HCT116 (cell line): ENCODE measurements at places on chromosomes 3 and 15.

DNA sequence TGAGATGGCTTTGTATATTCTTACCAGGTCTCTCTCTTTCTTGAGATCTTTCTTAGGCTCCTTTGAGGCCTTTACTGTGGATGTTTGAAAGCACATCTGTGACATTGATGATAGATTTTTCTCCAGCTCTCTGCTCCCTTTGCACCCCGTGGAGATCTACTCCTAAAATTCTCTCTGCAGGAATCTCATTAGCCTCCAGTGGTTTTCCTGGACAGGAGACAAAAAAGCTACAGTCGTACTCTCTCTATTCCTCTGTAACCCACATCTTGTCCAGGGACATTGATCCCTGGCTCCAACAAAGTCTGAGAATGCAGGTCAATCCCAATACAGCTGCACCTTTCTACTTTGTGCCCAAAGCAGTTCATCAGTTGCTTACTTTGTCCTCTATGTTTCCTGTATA, 68.2 kb downstream of the RBMS3 start:
- no peaks in the 10 kb centered on the region for H3K4me1 ChIP-seq
- no peak overlapping the region for H3K27ac ChIP-seq
- H3K4me3 ChIP-seq: no peak overlapping the region
- DNase-seq: no peak
- no peaks in the 10 kb centered on the region for H3K27me3 ChIP-seq

GRCh38 chr3:71511446-71511845, 72.1 kb downstream of the FOXP1 start:
- H3K36me3 ChIP-seq: no peaks in the 10 kb centered on the region
- H3K27ac ChIP-seq: no peak overlapping the region
- peaks cover 5% of the 10 kb centered on the region; the same call in 1 of the 2 replicates for H3K4me1 ChIP-seq
- no peak for DNase-seq
- no peak overlapping the region for H3K4me3 ChIP-seq

- DNase-seq: no peak
- H3K4me1 ChIP-seq: no peaks in the 10 kb centered on the region
- no peaks in the 10 kb centered on the region for H3K27me3 ChIP-seq
- no peak overlapping the region for H3K4me3 ChIP-seq
- no peaks in the 10 kb centered on the region for H3K36me3 ChIP-seq
- H3K27ac ChIP-seq: no peak overlapping the region
Measured at GRCh38 chr3:151403246-151403645, 18.7 kb upstream of the P2RY12 start.

- no peak for DNase-seq
- no peaks in the 10 kb centered on the region for H3K27me3 ChIP-seq
- H3K4me1 ChIP-seq: peaks cover 41% of the 10 kb centered on the region
- no peaks in the 10 kb centered on the region for H3K36me3 ChIP-seq
- no peak overlapping the region for H3K4me3 ChIP-seq
Measured at GRCh38 chr3:53155760-53156159, 5.2 kb upstream of the PRKCD start.

GRCh38 chr15:93583968-93584367, 495.0 kb upstream of the RGMA start:
- H3K27ac ChIP-seq: no peak overlapping the region
- H3K36me3 ChIP-seq: no peaks in the 10 kb centered on the region
- H3K4me1 ChIP-seq: no peaks in the 10 kb centered on the region
- no peak for DNase-seq

DNA sequence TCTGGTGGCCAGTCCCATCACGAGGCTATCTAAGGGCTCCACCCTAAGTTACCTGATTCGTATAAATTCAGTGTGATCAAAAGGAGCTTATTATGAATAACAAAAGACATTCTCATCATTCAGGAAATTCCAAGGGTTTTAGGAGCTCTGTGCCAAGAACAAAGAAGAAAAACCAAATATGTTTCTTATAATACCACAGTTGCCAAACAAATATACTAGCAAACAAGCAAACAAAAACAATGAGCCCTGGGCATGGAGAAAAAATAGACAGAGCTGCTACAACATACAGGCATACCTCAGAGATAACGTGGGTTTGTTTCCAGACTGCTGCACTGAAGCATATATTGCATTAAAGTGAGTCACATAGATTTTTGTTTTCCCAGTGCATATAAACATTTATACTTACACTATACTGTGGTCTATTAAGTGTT, 20.2 kb upstream of the CFAP161 start:
- no peaks in the 10 kb centered on the region for H3K36me3 ChIP-seq
- no peak overlapping the region for H3K27ac ChIP-seq
- peaks cover 25% of the 10 kb centered on the region for H3K27me3 ChIP-seq
- no peak overlapping the region for H3K4me3 ChIP-seq
- peaks cover 13% of the 10 kb centered on the region for H3K4me1 ChIP-seq

GRCh38 chr3:129323651-129324294, 45.1 kb downstream of the HMCES start:
- H3K27ac ChIP-seq: no peak overlapping the region
- H3K4me1 ChIP-seq: no peaks in the 10 kb centered on the region
- DNase-seq: no peak
- no peaks in the 10 kb centered on the region for H3K36me3 ChIP-seq
- H3K4me3 ChIP-seq: no peak overlapping the region

GRCh38 chr3:130256821-130257340, 88.6 kb upstream of the COL6A5 start:
- H3K27me3 ChIP-seq: peaks cover 28% of the 10 kb centered on the region
- no peaks in the 10 kb centered on the region for H3K4me1 ChIP-seq
- DNase-seq: no peak

- H3K27me3 ChIP-seq: no peaks in the 10 kb centered on the region
- H3K27ac ChIP-seq: no peak overlapping the region
- no peak overlapping the region for H3K4me3 ChIP-seq
- no peak for DNase-seq
- H3K36me3 ChIP-seq: no peaks in the 10 kb centered on the region
Measured at GRCh38 chr3:13096356-13096755, 23.1 kb upstream of the IQSEC1 start.

GRCh38 chr3:192449036-192449435, 278.3 kb downstream of the FGF12 start:
- H3K4me3 ChIP-seq: no peak overlapping the region
- H3K27ac ChIP-seq: no peak overlapping the region
- no peak for DNase-seq
- no peaks in the 10 kb centered on the region for H3K4me1 ChIP-seq
- peaks cover 64% of the 10 kb centered on the region for H3K27me3 ChIP-seq

DNA sequence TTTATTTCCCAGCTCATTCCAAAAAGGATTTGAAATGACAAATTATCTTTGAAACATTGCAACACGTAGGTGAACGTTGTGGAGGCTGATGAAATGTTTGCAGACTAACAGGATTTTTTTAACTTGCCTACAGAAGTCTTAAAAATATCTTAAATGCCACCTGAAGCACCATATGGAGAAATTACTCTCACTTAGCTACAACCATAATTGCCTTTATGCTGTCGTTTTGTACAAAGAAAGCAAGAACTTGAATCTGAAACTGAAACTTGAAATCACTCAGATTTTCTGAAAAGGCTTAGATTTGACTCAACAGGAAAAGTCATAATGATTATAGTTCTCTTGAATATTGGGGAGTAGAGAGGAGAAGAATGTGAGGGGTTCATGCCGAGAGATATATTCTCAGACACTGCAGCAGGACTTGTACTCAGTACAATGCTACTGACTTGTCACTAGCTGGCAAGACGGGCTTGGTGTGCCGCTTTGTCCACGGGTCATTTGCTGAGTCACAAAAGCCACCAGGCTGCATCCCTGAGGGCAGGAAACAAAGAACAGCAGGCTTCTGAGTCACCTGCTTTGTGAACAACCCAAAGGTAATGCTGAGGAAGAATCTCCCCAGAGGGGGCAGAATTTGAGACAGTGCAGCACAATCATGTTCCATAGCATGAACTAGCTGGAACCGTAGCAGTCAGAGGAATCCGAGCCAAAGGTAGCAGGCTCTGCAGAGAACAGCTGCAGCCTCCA, 7.1 kb upstream of the FMN1 start:
- no peaks in the 10 kb centered on the region for H3K36me3 ChIP-seq
- peaks cover 9% of the 10 kb centered on the region; the same call in 1 of the 2 replicates for H3K27me3 ChIP-seq
- peak; percentile 95 for DNase-seq
- peak overlapping the region; percentile 3; the same call in 1 of the 2 replicates for H3K4me3 ChIP-seq
- peaks cover 36% of the 10 kb centered on the region for H3K4me1 ChIP-seq
- 0 out of 2 replicates have a peak overlapping the region, but pooled peaks have one; percentile 10 for H3K27ac ChIP-seq

DNA sequence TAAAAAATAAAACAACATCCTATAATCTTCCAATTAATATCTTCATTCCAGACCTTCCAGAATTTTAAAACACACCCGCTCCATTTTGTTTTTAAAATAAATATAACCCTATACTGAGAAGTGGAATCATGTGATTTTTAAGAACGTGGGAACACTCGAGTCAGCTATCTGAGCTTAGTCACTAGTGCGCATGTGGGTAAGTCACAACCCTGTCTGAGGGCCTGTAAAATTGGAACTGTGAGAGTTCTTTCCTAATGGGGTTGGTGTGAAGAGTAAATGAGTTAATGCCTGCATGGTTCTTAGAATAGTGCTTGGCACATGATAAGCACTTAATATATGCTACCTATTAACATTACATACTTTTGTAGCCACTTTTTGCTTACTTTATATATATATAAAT, 19.9 kb upstream of the POLR2M start:
- H3K4me1 ChIP-seq: no peaks in the 10 kb centered on the region
- DNase-seq: no peak
- no peak overlapping the region for H3K27ac ChIP-seq

GRCh38 chr3:72756900-72757299, 91.3 kb downstream of the SHQ1 start:
- H3K4me1 ChIP-seq: no peaks in the 10 kb centered on the region
- H3K27me3 ChIP-seq: no peaks in the 10 kb centered on the region
- H3K27ac ChIP-seq: no peak overlapping the region
- no peak for DNase-seq
- no peaks in the 10 kb centered on the region for H3K36me3 ChIP-seq
- H3K4me3 ChIP-seq: no peak overlapping the region

DNA sequence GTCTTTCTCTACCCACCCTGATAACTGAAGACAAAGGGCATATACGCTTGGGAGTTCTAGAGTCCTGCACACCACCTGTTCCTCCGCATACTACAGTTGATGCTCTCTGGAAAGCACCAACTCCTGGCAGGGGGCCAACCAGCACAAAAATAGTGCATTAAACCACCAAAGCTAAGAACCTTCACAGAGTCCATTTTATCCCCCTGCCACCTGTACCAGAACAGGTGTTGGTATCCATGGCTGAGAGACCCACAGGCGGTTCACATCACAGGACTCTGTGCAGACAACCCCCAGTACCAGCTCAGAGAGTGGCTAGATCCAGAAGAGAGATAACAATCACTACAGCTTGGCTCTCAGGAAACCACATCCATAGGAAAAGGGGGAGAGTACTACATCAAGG, 114.4 kb upstream of the POU1F1 start:
- no peaks in the 10 kb centered on the region for H3K4me1 ChIP-seq
- no peaks in the 10 kb centered on the region for H3K36me3 ChIP-seq
- no peak overlapping the region for H3K27ac ChIP-seq
- no peak for DNase-seq

DNA sequence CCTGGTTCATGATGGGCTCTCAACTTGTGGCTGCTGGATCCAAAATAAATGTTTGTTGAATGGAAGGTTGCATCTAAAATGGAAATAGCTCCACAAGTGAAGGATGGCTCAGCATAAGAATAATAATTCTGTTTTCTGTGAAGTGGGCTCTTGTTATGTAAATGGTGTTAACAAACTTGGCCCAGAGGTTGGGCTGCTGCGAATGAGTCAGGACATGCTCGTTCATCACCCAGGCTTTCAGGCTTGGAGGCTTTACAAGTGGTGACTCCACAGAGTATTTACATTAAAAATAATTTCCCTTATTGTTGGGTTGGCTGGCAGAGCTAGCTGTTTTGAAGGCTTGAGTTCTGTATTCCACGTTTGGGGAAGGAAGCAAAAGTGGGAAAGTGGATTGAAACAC, 60.5 kb downstream of the ITGB5 start:
- no peak overlapping the region for H3K4me3 ChIP-seq
- no peak overlapping the region for H3K27ac ChIP-seq
- DNase-seq: no peak

DNA sequence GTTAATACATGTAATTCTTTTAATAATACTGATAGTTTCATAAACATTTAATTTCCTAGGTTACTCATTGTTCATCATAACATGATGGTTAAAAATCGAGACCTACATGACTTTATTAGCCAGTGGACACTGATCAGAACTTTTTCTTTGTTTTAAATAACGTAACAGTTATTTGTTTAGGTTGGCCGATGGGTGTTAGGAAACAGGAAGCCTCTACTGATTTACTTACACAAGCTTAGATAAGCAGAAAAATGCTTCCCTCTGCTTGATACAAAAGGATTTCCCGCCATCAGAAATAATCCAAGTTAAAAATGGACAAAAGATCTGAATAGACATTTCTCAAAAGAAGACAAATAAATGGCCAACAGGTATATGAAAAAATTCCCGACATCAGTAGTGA, 16.6 kb upstream of the APH1B start:
- no peak overlapping the region for H3K4me3 ChIP-seq
- no peaks in the 10 kb centered on the region for H3K27me3 ChIP-seq
- no peak overlapping the region for H3K27ac ChIP-seq
- no peaks in the 10 kb centered on the region for H3K36me3 ChIP-seq
- H3K4me1 ChIP-seq: peaks cover 17% of the 10 kb centered on the region

- H3K27ac ChIP-seq: no peak overlapping the region
- H3K4me3 ChIP-seq: no peak overlapping the region
- H3K36me3 ChIP-seq: no peaks in the 10 kb centered on the region
- peaks cover 5% of the 10 kb centered on the region; the same call in 1 of the 2 replicates for H3K27me3 ChIP-seq
Measured at GRCh38 chr15:68481321-68481720, 49.4 kb upstream of the ITGA11 start.

DNA sequence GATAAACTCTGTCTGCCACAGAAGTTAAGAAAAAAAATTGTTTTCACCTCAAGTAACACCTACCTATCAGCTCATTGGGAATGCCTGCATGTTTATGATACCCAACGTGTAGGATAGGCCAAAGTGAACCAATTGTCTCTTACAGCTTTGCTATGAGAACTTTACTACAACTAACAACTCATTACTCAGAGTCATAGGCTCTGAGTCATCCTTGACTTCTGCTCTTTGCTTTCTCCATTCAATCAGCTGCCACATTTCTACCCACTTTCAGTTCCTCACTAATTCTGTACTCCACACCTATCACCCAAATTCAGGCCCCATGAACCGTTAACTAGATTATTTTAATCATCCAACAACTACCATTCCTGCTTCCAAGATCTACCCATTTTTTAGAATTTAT, 843.9 kb downstream of the TUSC7 start:
- H3K27ac ChIP-seq: no peak overlapping the region
- no peak for DNase-seq
- no peaks in the 10 kb centered on the region for H3K36me3 ChIP-seq
- H3K4me3 ChIP-seq: no peak overlapping the region
- no peaks in the 10 kb centered on the region for H3K4me1 ChIP-seq
- H3K27me3 ChIP-seq: no peaks in the 10 kb centered on the region

DNA sequence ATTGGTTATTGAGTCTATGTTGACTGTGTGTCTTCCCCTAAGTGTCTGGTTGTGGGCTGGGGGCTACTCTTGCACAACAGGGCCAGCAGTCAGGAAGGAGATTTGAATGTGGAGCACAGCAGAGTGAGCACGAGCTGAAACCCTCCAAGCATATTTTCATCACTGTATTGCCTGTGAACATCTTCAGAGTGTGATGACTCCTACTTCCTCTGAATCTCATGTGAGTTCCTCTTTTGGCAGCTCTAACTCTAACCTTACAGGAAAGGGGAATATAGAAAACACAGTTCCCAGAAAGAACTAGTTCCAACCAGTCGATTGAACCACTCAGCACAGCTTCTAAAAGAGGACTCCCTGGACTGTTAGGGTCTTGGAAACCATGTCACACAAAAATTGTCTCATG, 211.6 kb downstream of the RAP2B start:
- H3K36me3 ChIP-seq: no peaks in the 10 kb centered on the region
- no peaks in the 10 kb centered on the region for H3K27me3 ChIP-seq
- no peak overlapping the region for H3K27ac ChIP-seq
- no peak overlapping the region for H3K4me3 ChIP-seq
